ENCODE measurements at places on chromosomes 11 and 22.

GRCh38 chr11:125156346-125157117 lies 8.0 kb upstream of the PKNOX2 start:
- no peak for DNase-seq

GRCh38 chr22:41951898-41952474 lies at the start of gene SMIM45:
Gene SMIM45, plus strand, starts transcription at chr22:41952150.
- DNase-seq, result no peak

DNA sequence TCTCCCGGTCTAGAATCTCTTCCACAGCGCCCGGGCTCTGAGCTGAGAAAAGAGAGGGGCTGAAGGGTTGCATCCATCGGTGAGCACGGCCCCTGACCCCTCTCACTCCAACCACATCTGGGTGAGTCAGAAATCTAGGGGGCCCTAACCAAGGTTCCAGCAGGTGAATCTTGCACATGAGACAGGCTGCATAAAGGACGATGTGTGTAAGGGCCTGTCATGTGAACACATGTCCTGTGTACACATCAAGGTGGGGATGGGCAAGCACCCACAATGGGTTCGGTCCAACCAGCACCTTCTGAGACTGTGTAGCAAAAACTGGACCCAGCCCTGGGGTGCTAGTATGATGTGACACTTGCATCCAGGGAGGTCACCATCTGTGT lies 1.2 kb downstream of the BET1L start:
- no peak for DNase-seq

DNA sequence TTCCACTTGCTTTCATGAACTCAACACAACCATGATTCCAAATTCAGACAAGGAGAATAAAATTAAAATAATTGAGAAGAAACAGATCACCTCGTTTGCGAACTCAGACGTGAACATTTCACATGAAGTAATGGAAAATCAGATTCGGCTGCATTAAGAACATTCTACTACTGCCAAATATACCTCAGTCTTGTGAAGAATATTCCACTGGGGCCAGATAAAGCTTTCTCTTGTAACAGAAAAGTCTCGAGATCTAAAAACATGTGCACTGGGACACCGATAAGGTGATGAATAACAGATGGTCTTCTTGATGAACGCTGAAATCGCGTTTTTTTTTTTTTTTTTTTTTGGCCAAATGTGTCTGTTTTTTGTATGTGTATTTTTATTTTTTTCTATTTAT lies 761.1 kb downstream of the BRD1 start:
- DNase-seq, result no peak

- DNase-seq, result no peak
Measured at GRCh38 chr11:15969281-15969680, 387.1 kb downstream of the SOX6 start.
